ENCODE measurements at places on chromosomes 12 and 14. TPM values are rescaled to one million over a fixed set of nuclear protein-coding genes. Genes with fewer than 3 reads are reported as not detected.

GRCh38 chr12:130280231-130280630, 57.5 kb upstream of the PIWIL1 start:
- DNase-seq = peak; percentile 76

DNA sequence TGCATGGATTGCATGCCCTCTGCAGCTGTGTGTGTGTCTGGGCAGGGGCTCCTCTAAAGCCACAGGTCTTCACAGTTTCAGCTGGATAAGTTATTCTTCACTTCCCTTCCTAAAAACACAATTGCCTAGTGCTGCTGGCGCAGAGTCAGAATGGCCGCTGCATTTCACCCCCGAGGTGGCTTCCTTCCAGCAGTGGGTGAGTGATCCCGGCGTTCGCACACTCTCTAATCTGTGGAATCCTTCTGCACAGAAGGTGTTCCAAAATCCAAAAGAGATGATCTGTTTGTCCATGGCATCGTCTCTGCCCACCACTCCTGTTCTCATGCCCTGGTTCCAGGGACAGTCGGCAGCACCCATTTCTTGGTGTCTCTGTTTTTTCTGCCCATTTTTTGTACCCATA, 340.7 kb downstream of the DPF3 start:
- DNase-seq = no peak

- peak; percentile 11 for DNase-seq
Measured at GRCh38 chr14:74792249-74793039, 29.3 kb downstream of the YLPM1 start.

Gene PPP4R4
- 17.6 TPM for total RNA-seq

Gene KLRF1
- total RNA-seq = not detected

GRCh38 chr14:88746052-88746451, 46.7 kb downstream of the EML5 start:
- DNase-seq = no peak

- no peak for DNase-seq
Measured at GRCh38 chr14:50795909-50796308, 35.1 kb downstream of the NIN start.

Gene EIF2S3B
- total RNA-seq = 0.57 TPM

DNA sequence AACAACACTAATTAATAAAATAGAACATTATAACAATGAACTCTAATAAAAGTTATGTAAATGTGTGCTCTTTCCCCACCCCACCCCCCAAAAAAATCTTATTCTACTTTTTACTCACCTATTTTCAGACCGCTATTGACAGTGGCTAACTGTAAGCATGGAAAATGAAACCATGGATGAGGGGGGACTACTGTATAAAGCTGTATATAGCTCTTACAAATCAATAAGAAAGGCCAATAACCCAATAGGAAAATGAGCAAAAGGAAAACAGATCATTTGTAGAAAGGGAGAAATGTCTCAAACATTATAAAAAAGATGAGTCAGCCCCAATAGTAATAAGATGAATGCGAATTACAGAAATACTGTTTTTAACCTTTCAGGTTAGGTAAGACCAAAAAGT, 27.4 kb downstream of the YEATS4 start:
- DNase-seq = no peak

DNA sequence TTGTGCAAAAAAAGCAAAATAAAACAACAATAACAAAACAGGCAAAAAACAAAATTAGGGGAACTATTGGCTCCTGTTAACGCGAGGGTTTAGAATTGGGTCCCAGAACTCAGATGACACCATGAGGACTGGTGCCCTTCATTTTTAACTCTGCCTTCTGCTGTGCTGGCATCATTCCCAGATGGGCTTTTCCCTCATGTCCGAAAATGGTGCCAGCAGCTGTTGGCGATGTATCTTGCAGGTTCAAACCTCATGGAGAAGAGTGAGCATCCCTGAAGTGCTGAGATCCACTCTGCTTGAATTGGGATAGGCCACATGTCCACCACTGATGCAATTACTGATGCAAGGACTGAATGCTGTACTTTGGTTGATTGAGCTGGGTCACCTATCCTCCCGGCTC, 61.1 kb downstream of the MYRFL start:
- no peak for DNase-seq

- peak; percentile 90 for DNase-seq
Measured at GRCh38 chr12:116455540-116456329, 103.4 kb upstream of the MAP1LC3B2 start.

- DNase-seq = no peak
Measured at GRCh38 chr12:116887897-116888296, 6.7 kb upstream of the HRK start.

GRCh38 chr12:45354399-45354798, 138.5 kb downstream of the ANO6 start:
- DNase-seq = no peak

GRCh38 chr14:99664058-99664936, 19.4 kb downstream of the HHIPL1 start:
- no peak for DNase-seq
